Posterior vena cava (tissue), 2 donors: ENCODE measurements at places on chromosomes 12 and 14. TPM values are rescaled to one million over a fixed set of nuclear protein-coding genes. Genes with fewer than 3 reads are reported as not detected.

Gene GALNT6
- 9.7 TPM for total RNA-seq

DNA sequence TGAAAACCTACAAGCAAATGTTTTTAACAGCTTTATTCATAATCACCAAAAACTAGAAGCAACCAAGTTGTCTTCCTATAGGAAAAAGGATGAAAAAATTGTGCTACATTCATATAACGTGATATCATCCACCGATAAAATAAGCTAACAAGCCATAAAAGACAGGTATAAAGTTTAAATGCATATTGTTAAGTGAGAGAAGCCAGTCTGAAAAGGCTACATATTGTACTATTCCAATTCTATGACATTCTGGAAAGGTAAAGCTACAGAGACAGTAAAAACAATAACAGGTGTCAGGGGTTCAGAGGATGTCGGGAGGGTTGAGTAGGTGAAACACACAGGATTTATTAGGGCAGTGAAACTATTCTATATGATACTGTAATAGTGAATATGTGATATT is 22.7 kb downstream of the CDKL1 start:
- no peak for DNase-seq

DNA sequence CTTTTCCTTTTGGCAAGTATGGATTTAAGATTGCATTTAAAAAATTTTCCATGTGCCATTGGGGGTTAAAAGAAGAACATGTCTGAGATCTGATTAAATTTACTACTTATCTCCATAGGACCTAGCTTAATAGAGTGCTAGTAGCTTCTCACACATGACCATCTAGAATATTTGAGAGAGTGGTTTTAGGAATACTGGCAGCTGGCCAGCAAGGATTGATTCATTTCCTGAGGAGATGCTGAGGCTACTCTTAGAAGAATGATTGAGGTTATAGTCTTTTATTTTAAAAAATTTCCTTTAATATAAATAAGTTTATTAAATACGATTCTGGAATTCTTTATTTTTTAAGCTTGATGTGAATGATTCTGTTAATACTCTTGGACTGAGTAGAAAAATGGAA is 56.2 kb downstream of the MIPOL1 start:
- DNase-seq: no peak

GRCh38 chr12:132214891-132215290 is 70.6 kb downstream of the NOC4L start:
- no peak for DNase-seq

Gene UBC
- total RNA-seq: 1,405 TPM

- DNase-seq: no peak
These were observed 23.7 kb downstream of the VTI1B start for GRCh38 chr14:67650694-67651093.

Gene NKX2-1
- total RNA-seq: not detected

DNA sequence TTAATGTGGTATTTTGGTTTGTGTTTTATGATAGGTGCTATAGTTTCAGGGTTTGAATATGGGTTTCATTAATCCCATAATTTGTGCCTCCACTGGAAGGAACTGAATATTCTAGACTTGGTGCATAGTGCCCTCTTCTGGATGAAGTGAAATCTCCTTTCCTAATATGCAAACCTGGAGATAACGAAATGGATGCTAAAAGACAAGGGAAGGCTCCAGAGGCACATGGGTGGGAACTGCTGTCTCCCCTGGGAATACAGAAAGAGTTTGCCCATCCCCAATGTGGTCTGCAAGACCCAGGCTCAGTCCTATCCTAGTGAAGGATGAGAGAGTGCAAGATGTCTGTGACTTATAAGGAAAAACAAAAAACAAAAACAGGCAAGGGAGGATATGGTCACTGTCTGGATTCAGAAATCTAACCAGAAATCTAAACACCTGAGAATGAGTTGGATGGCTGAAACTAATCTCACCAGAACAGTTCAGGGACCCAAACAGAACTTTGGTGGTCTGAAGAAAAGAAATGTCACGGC is 142.3 kb upstream of the TMPO start:
- DNase-seq: no peak
